ENCODE measurements at places on chromosomes 6 and 20.

DNA sequence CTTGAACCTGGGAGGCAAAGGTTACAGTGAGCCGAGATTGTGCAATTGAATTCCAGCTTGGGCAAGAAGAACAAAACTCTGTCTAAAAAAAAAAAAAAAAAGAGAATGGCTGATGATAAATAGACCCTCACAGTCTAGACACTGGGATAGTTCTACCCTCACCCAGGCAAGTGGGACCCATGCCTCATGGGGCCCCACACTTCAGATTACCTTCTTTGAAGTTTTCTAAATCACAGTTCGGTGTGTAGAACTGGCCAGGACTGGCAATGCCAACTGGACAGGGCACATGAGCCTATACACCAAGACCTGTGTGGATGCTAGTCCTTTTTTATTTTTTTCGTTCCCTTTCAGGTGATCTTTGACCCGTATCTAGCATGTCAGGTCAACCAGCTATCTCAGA lies 24.3 kb upstream of the VIP start:
- no peaks in the 10 kb centered on the region for H3K36me3 ChIP-seq
- H3K4me3 ChIP-seq, result no peak overlapping the region
- DNase-seq, result no peak
- H3K27ac ChIP-seq, result no peak overlapping the region
- no peaks in the 10 kb centered on the region for H3K4me1 ChIP-seq
- H3K27me3 ChIP-seq, result peaks cover 6% of the 10 kb centered on the region

DNA sequence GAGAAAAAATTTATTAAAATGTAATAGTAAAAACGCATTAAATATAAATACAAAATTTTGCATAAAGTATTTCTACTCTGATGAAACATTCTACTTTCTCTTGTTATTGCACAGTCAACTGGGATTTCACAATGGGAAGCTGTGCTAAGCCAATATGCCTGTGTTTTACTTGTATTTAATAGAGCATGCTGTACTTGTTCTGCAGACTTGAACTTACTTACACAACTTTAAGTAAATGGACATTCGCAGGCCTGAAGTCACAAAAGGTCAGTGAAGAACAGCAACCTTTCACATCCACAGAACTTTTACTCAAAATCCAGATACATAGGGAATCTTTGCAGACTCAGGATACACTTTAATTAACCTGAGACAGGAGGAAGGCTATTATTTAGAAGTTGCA lies 409.5 kb downstream of the BTBD3 start:
- no peaks in the 10 kb centered on the region for H3K27me3 ChIP-seq
- H3K27ac ChIP-seq, result no peak overlapping the region
- H3K36me3 ChIP-seq, result no peaks in the 10 kb centered on the region
- no peak overlapping the region for H3K4me3 ChIP-seq
- no peaks in the 10 kb centered on the region for H3K4me1 ChIP-seq
- DNase-seq, result no peak

GRCh38 chr6:63436356-63436755 lies 116.6 kb upstream of the LGSN start:
- no peak for DNase-seq
- H3K27ac ChIP-seq, result no peak overlapping the region
- H3K4me3 ChIP-seq, result no peak overlapping the region
- H3K4me1 ChIP-seq, result no peaks in the 10 kb centered on the region
- H3K27me3 ChIP-seq, result no peaks in the 10 kb centered on the region

DNA sequence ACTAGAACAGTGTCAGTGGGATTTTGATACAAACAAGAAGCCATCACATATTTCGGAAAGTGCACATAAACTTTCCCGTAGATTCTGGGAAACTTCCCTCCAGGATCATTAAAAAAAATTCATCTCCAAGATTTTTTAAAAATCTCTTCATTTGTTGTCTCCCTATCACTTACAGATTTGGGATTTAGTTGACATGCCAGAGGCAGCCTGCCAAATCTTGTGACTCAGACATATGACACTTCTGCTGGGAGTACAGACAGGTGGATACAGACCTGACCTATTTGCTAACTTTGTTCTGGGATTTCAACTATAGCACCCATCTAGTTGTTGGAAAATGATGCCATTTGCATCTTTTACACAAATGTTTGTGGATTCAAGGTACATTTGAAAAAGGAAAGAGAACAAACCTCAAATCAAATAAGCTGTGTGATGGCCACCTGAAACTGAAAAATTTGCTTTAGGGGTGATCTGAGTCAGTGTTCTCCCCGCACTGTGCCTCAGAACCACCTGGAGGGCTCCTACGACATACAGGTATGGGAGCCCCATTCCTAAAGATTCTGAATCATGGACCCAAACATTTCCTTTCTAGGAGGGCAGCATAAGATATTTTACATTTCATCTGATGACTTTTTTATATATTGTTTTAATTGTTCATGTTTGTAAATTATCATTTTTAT lies 21.9 kb upstream of the CD2AP start:
- H3K27ac ChIP-seq, result no peak overlapping the region
- no peak for DNase-seq
- no peaks in the 10 kb centered on the region for H3K27me3 ChIP-seq
- H3K36me3 ChIP-seq, result no peaks in the 10 kb centered on the region

- H3K27ac ChIP-seq, result peak overlapping the region; percentile 18
- H3K27me3 ChIP-seq, result no peaks in the 10 kb centered on the region
- H3K4me1 ChIP-seq, result peaks cover 11% of the 10 kb centered on the region
- no peaks in the 10 kb centered on the region for H3K36me3 ChIP-seq
- DNase-seq, result no peak
Observed at GRCh38 chr20:5168651-5169396, 42.0 kb downstream of the CDS2 start.

GRCh38 chr6:111806561-111807497 lies 66.4 kb downstream of the FYN start:
- peaks cover 85% of the 10 kb centered on the region for H3K4me1 ChIP-seq
- DNase-seq, result no peak
- H3K36me3 ChIP-seq, result peaks cover 7% of the 10 kb centered on the region
- no peaks in the 10 kb centered on the region for H3K27me3 ChIP-seq
- H3K4me3 ChIP-seq, result no peak overlapping the region

GRCh38 chr6:18242062-18242851 lies 22.1 kb downstream of the DEK start:
- peaks cover 13% of the 10 kb centered on the region for H3K36me3 ChIP-seq
- no peak overlapping the region for H3K27ac ChIP-seq
- no peak for DNase-seq
- H3K4me3 ChIP-seq, result no peak overlapping the region
- H3K27me3 ChIP-seq, result no peaks in the 10 kb centered on the region

GRCh38 chr6:167230288-167230687 lies 60.8 kb upstream of the UNC93A start:
- H3K27ac ChIP-seq, result no peak overlapping the region
- H3K4me1 ChIP-seq, result no peaks in the 10 kb centered on the region
- H3K4me3 ChIP-seq, result no peak overlapping the region

- no peak overlapping the region for H3K27ac ChIP-seq
- H3K36me3 ChIP-seq, result no peaks in the 10 kb centered on the region
- H3K4me1 ChIP-seq, result no peaks in the 10 kb centered on the region
- no peaks in the 10 kb centered on the region for H3K27me3 ChIP-seq
- no peak overlapping the region for H3K4me3 ChIP-seq
Observed at GRCh38 chr6:88455317-88455716, 289.2 kb upstream of the CNR1 start.

- DNase-seq, result no peak
- H3K27ac ChIP-seq, result no peak overlapping the region
- H3K4me1 ChIP-seq, result no peaks in the 10 kb centered on the region
Observed at GRCh38 chr6:74277777-74278186, 581.8 kb downstream of the CD109 start.

- H3K27me3 ChIP-seq, result no peaks in the 10 kb centered on the region
- no peak for DNase-seq
- H3K36me3 ChIP-seq, result no peaks in the 10 kb centered on the region
- peaks cover 31% of the 10 kb centered on the region for H3K4me1 ChIP-seq
- no peak overlapping the region for H3K4me3 ChIP-seq
Observed at GRCh38 chr6:110557199-110557598, 80.8 kb upstream of the SLC22A16 start.

GRCh38 chr6:92715991-92716390 lies 703.4 kb downstream of the EPHA7 start:
- no peak overlapping the region for H3K4me3 ChIP-seq
- no peaks in the 10 kb centered on the region for H3K36me3 ChIP-seq
- H3K27ac ChIP-seq, result no peak overlapping the region
- H3K27me3 ChIP-seq, result no peaks in the 10 kb centered on the region
- no peak for DNase-seq

GRCh38 chr20:23042270-23042669 lies 7.2 kb downstream of the SSTR4 start:
- H3K27me3 ChIP-seq, result peaks cover 6% of the 10 kb centered on the region
- no peaks in the 10 kb centered on the region for H3K4me1 ChIP-seq
- no peaks in the 10 kb centered on the region for H3K36me3 ChIP-seq

GRCh38 chr6:41280381-41281057 lies 6.0 kb downstream of the TREM1 start:
- DNase-seq, result no peak
- no peak overlapping the region for H3K27ac ChIP-seq
- H3K4me3 ChIP-seq, result no peak overlapping the region
- peaks cover 2% of the 10 kb centered on the region for H3K4me1 ChIP-seq
- H3K36me3 ChIP-seq, result no peaks in the 10 kb centered on the region

- no peaks in the 10 kb centered on the region for H3K36me3 ChIP-seq
- DNase-seq, result no peak
- H3K27ac ChIP-seq, result no peak overlapping the region
- no peaks in the 10 kb centered on the region for H3K27me3 ChIP-seq
Observed at GRCh38 chr6:95099410-95099809, 477.9 kb upstream of the MANEA start.

- H3K4me3 ChIP-seq, result peak overlapping the region; percentile 63
- H3K36me3 ChIP-seq, result peaks cover 14% of the 10 kb centered on the region
- DNase-seq, result no peak
- H3K4me1 ChIP-seq, result peaks cover 2% of the 10 kb centered on the region
Observed at GRCh38 chr20:2840967-2841531, 504 bp downstream of the VPS16 start.

- H3K4me1 ChIP-seq, result no peaks in the 10 kb centered on the region
- peaks cover 11% of the 10 kb centered on the region for H3K27me3 ChIP-seq
- no peak overlapping the region for H3K27ac ChIP-seq
- no peak overlapping the region for H3K4me3 ChIP-seq
- H3K36me3 ChIP-seq, result no peaks in the 10 kb centered on the region
- no peak for DNase-seq
Observed at GRCh38 chr6:152918991-152919390, 63.9 kb downstream of the FBXO5 start.

DNA sequence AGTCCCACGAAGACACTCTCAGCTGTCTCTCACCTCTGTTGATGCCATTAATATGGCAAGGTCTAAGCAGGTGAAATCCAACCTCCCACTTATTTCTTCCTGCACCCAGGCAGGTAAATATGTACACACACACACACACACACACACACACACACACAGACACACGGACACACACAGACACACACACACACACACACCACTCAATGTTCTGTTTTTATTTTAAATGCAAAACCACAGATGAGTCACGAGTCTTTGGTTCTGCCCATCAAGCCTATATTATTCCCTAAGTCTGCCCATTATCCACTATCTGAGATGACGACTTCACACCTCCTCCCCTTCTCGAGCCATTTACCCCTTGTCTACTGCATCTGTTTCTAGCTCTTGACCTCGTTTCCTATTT lies 344.7 kb downstream of the CDH26 start:
- H3K4me3 ChIP-seq, result no peak overlapping the region
- no peaks in the 10 kb centered on the region for H3K27me3 ChIP-seq
- H3K27ac ChIP-seq, result no peak overlapping the region
- no peaks in the 10 kb centered on the region for H3K4me1 ChIP-seq
- no peaks in the 10 kb centered on the region for H3K36me3 ChIP-seq

DNA sequence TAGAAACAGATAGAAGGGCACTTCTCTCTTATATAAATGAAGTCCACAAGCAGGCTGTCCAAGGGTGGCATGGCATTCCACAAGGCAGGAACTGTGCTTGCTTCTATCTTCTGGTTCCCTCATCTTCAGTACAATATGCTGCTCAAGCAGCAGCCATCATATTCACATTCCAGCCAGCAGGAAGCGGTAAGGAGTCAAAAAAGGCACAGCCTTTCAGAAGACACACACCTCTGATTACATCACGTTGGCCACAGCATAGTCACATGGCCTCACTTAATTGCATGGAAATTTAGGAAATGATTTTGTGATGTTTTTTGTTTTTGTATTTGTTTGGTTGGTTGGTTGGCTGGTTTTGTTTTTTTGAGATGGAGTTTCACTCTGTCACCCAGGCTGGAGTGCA lies 19.0 kb downstream of the REM1 start:
- no peaks in the 10 kb centered on the region for H3K36me3 ChIP-seq
- DNase-seq, result no peak
- H3K4me3 ChIP-seq, result no peak overlapping the region

- H3K4me1 ChIP-seq, result no peaks in the 10 kb centered on the region
- H3K36me3 ChIP-seq, result no peaks in the 10 kb centered on the region
- H3K27ac ChIP-seq, result no peak overlapping the region
- no peak overlapping the region for H3K4me3 ChIP-seq
Observed at GRCh38 chr6:81486234-81486633, 266.2 kb downstream of the TENT5A start.

GRCh38 chr6:112842330-112842685 lies 495.2 kb downstream of the RFPL4B start:
- no peaks in the 10 kb centered on the region for H3K36me3 ChIP-seq
- H3K27ac ChIP-seq, result no peak overlapping the region
- no peak for DNase-seq
- no peaks in the 10 kb centered on the region for H3K27me3 ChIP-seq

DNA sequence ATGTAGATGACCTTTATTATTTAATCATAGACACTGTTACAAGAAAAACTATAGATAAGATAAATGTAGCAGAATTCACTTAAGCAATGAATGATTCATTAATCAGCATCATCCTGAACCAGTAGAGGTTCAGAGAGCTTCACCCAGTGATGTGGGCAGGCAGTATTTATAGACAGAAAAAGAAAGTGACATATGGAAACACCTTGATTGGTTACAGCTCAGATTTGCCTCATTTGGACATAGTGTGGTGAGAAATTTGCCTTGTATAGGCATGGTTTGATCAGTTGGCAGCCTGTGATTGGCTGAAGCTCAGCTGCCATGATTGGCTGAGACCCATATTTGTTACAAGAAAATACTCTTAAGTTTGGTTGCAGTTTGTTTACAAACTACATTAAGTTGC lies 4.6 kb downstream of the C6orf58 start:
- no peak overlapping the region for H3K4me3 ChIP-seq
- H3K36me3 ChIP-seq, result no peaks in the 10 kb centered on the region
- no peak for DNase-seq
- no peaks in the 10 kb centered on the region for H3K27me3 ChIP-seq
- no peaks in the 10 kb centered on the region for H3K4me1 ChIP-seq
- no peak overlapping the region for H3K27ac ChIP-seq
